Esophagus muscularis mucosa (tissue), 4 donors: ENCODE measurements at places on chromosomes 13 and 19. TPM values are rescaled to one million over a fixed set of nuclear protein-coding genes. Genes with fewer than 3 reads are reported as not detected.

The ZNF723 gene
- not detected for total RNA-seq

The STOML3 gene
- not detected for total RNA-seq

The EXOC3L2 gene
- 0.42 TPM for total RNA-seq

The SKA3 gene
- total RNA-seq: not detected

The NOVA2 gene
- total RNA-seq: 4.6 TPM

The SYNGR4 gene
- not detected for total RNA-seq

The METTL21C gene
- total RNA-seq: not detected

The ZIC2 gene
- not detected for total RNA-seq

The CD33 gene
- 6.4 TPM for total RNA-seq

The MEIOSIN gene
- total RNA-seq: not detected

DNA sequence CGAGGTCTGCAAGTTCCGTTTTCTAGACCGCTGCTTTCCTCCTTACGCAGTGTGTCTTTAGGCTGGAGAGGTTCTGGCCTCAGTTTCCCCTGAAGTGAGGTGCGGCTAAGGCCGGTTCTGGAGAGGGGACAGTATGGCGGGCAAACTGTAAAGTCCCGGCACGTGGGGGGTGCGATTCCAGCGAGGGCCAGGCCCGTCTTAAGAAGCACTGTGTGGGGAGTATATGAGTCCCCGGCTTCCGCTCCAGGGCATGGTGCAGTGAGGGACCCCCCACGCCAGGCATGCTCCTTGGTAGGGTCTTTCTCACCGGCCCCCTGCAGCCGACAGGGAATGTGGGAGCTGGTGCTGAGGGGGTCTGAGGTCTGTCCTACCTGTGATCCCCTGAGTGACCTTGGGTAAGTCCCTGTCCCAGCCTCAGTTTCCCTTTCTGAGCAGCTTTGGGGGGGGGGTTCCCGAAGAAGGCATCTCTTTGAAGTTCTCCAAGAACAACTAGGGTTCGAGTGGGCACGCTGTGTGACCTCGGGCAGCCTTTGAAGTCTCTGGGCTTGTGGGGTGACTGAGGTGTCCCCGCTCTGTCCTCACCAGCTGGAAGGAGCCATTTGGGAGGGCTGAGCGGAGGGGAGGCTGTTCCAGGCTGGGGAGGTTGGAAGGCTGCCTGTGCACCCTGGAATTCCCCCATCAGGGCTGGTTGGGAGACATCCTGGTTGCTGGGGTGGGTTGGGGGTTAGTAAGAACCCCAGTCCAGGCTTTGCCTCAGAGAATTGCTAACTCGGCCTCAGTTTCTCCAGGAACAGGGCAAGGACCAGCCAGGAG, 1.5 kb downstream of the NFIC start:
- no peaks in the 10 kb centered on the region for H3K27me3 ChIP-seq
- no peak for DNase-seq

DNA sequence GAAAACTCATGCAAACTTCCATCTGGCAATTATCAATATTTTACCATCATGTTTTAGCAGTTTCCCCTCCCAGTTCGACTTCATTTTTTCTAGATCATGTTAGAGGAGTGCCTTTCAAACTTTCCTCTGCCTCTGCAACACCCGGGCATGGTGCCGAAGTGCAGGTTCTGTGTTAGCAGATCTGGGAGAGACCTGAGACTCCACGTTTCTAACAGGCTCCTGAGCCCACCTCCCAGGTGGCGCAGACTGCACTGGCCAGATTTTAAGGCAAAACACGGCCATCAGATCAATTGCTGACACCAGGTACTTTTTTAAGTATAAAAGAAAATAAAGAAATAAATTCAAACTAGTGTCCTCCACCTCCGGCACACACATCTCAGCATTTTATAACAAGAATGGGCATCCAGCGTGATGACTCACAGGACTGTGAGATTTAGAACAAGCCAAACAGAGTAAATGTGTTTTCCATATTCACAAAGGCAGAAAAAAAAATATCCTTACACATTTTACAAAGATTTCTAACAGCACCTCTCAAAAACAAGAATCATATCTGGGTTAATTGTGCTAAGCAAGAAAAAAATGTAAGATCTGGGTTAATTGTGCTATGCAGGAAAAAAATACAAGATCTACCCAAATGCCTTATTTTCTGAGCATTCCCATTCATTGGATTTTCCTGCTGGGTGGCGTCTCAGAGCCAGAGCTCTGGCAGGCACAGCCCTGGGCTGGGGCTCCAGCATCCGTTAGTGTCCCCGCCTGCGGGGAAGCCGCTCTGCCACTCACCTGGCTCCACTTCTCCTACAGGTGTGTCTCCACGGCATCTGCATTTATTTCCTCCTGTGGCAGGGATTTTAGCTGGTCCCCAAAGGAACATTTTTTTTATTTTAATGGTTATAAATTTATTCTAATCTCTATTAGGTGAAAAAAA, 127.9 kb upstream of the SOX1 start:
- H3K36me3 ChIP-seq: no peaks in the 10 kb centered on the region
- no peak for DNase-seq
- peaks cover 32% of the 10 kb centered on the region for H3K4me1 ChIP-seq
- H3K27ac ChIP-seq: no peak overlapping the region
- H3K27me3 ChIP-seq: no peaks in the 10 kb centered on the region

- H3K27me3 ChIP-seq: no peaks in the 10 kb centered on the region
- no peak overlapping the region for H3K4me3 ChIP-seq
- DNase-seq: no peak
- no peaks in the 10 kb centered on the region for H3K36me3 ChIP-seq
These were observed 739.4 kb upstream of the GPC6 start for GRCh38 chr13:92487238-92487637.

- peak overlapping the region; percentile 82 for H3K4me3 ChIP-seq
- peak overlapping the region; percentile 87 for H3K27ac ChIP-seq
- no peaks in the 10 kb centered on the region for H3K27me3 ChIP-seq
- peaks cover 25% of the 10 kb centered on the region for H3K4me1 ChIP-seq
- no peak for DNase-seq
These were observed 772 bp downstream of the PARP4 start for GRCh38 chr13:24511816-24512196.

GRCh38 chr13:36683701-36684100, 9.9 kb downstream of the SERTM1 start:
- no peaks in the 10 kb centered on the region for H3K27me3 ChIP-seq
- H3K36me3 ChIP-seq: no peaks in the 10 kb centered on the region
- DNase-seq: no peak
- no peak overlapping the region for H3K27ac ChIP-seq
- H3K4me1 ChIP-seq: no peaks in the 10 kb centered on the region

DNA sequence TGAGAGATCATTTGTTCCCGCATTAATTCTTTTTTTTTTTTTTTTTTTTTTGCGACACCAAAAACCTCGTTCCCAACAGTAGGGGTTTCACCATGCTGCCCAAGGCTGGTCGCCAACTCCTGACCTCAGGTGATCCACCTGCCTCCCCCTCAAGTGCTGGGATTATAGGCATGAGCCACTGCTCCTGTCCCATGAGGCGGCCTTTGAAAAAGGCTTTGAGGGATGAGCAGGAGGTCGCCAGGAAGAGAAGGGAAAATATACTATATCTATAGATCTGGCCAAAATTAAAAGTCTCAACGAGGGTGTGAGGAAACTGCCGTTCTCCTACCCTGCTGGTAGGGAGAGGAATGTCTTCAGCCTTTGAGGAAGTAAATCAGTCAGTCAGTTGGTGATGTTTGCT, 26.2 kb downstream of the ZNF473 start:
- no peak for DNase-seq
- H3K36me3 ChIP-seq: peaks cover 13% of the 10 kb centered on the region
- H3K27me3 ChIP-seq: no peaks in the 10 kb centered on the region
- no peak overlapping the region for H3K4me3 ChIP-seq
- no peak overlapping the region for H3K27ac ChIP-seq
- H3K4me1 ChIP-seq: peaks cover 17% of the 10 kb centered on the region

DNA sequence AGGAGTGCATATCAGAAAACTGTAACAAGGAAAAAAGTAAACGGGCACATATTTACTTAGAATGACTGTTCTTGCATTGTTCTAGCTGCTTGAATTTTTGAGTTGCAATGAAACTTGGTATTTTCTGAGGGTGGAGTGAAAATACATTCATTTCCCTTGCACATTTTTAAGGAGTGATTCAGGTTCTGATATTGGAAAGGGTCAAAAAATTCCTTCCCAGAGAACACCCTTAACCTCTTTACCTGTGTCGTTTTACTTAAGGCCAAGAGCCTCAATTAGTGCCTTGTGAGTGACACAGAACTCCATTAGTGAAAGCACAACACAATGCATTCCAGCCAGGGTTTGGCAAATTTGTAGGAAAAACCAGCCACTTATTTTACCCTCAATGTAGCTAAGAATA, 2.3 kb downstream of the ITGBL1 start:
- peaks cover 19% of the 10 kb centered on the region for H3K4me1 ChIP-seq
- H3K4me3 ChIP-seq: no peak overlapping the region

DNA sequence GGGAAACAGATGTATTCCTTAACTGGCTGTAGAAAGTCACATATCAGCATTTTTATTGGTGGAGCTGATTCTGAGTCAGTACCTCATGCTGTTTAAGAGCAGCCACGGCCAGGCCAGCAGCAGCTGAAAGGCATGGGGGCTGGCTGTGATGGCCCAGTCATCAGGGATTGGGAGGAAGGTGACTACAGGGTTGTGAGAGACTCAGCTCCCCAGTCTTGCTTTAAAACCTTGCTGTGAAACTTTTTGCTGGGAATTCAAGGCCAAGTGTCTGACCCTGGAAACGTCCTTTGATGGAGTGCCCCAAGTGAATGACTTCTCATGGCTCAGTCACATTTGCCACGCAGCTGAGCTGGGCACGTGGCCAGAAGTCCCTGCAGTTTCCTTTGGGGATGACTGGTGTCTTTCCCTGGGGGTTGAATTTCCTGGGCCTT, 39.1 kb upstream of the RNF113B start:
- H3K4me3 ChIP-seq: no peak overlapping the region
- H3K4me1 ChIP-seq: peaks cover 19% of the 10 kb centered on the region
- DNase-seq: no peak
- no peak overlapping the region for H3K27ac ChIP-seq

GRCh38 chr19:44072543-44073401, 813 bp downstream of the ZNF284 start:
- H3K27me3 ChIP-seq: no peaks in the 10 kb centered on the region
- H3K4me1 ChIP-seq: peaks cover 13% of the 10 kb centered on the region
- peaks cover 8% of the 10 kb centered on the region for H3K36me3 ChIP-seq

DNA sequence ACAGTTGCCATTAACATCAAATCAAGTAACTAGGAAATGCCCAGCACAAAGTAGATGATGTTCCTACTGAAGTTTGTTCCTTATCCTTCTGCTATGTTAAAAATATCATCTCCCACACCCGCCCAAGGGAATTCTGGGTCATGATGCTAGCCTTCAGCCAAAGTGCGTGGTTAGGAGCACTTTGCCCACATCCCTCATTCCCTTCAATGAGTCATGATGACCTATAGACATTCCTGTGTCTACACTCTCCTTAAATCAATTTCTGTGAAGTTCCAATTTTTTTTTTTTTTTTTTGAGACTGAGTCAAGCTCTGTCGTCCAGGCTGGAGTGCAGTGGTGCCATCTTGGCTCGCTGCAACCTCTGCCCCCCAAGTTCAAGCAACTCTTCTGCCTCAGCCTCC, 17.0 kb downstream of the RXFP2 start:
- H3K27ac ChIP-seq: no peak overlapping the region
- H3K4me1 ChIP-seq: no peaks in the 10 kb centered on the region
- H3K36me3 ChIP-seq: no peaks in the 10 kb centered on the region
- no peak overlapping the region for H3K4me3 ChIP-seq
- no peak for DNase-seq
- no peaks in the 10 kb centered on the region for H3K27me3 ChIP-seq

- no peak overlapping the region for H3K4me3 ChIP-seq
- H3K36me3 ChIP-seq: no peaks in the 10 kb centered on the region
- no peak overlapping the region for H3K27ac ChIP-seq
- no peak for DNase-seq
These were observed 235.9 kb downstream of the TSHZ3 start for GRCh38 chr19:31113293-31113692.

- no peaks in the 10 kb centered on the region for H3K27me3 ChIP-seq
- H3K4me1 ChIP-seq: peaks cover 77% of the 10 kb centered on the region
- peak overlapping the region; percentile 81 for H3K27ac ChIP-seq
- no peak for DNase-seq
- H3K36me3 ChIP-seq: peaks cover 8% of the 10 kb centered on the region
These were observed 3.9 kb downstream of the SBNO2 start for GRCh38 chr19:1169921-1170885.

DNA sequence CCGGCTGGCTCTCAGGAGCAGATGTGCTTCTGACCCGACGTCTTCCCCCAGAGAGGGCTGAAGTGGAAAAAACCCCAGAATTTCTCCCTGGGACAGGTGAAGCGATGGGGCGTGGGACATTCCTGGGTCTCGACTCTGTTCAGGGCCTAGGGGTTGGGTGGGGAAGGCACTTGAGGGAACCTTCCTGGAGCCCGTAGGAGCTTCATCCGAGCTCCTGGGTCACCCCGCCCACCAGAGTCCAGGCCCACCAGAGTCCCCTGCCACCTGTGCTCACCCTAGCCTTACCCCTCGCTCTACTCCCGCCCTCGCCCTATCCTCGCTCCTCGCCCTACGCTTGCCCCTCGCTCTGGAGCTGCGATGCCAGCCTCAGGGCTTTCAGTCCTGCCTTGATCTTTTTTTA, 23.2 kb downstream of the EPN1 start:
- no peaks in the 10 kb centered on the region for H3K4me1 ChIP-seq
- H3K36me3 ChIP-seq: peaks cover 57% of the 10 kb centered on the region
- no peak for DNase-seq
- H3K4me3 ChIP-seq: no peak overlapping the region

GRCh38 chr13:111964411-111965035, 102.4 kb upstream of the SOX1 start:
- no peak overlapping the region for H3K27ac ChIP-seq
- no peak overlapping the region for H3K4me3 ChIP-seq
- no peaks in the 10 kb centered on the region for H3K4me1 ChIP-seq
- DNase-seq: no peak
- H3K36me3 ChIP-seq: no peaks in the 10 kb centered on the region

- no peaks in the 10 kb centered on the region for H3K4me1 ChIP-seq
- H3K4me3 ChIP-seq: no peak overlapping the region
- no peak overlapping the region for H3K27ac ChIP-seq
- H3K27me3 ChIP-seq: no peaks in the 10 kb centered on the region
- DNase-seq: no peak
These were observed 34.2 kb downstream of the GPR42 start for GRCh38 chr19:35404879-35405622.

DNA sequence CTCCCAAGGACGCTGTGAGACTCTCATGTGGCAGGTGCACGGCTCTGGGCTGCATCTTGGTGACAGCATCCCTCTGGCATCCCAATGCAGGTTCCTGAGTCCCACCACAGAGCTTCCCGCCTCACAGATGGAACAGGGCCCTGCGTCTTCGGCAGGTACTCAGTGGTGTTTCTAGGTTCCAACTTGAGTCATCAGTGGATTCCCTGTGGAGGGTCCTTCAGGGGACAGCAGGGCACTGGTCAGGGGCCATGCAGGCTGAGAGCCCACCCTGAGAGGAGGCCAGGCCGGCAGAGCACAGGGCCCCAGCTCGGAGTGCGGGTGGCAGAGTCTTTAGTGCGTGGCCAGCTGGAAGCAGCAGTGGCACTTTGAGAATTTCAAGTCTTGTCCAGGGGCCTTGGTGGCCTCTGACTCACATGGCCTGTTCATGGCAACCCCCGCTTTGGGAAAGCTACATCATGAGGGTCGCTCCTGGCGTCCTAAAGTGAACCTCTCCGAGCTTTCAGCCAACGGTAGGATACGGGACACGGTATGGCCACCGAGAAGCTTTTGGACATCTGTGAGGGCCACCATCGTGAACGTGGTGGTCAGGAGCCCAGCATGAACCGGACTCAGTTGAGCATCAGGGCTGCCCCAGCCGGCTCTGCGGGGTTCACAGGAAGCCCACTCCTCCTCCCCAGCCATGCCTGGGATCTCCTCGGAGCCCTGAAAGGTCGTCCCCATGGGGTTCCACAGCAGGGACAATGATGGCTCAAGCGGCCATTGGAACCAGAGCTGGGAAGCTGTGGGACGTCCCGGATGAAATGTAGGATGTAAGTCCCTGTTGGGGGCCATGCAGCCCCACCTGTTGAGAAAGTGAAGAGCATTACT, 72.0 kb upstream of the MCF2L start:
- H3K27me3 ChIP-seq: peaks cover 86% of the 10 kb centered on the region
- no peak overlapping the region for H3K4me3 ChIP-seq
- H3K27ac ChIP-seq: no peak overlapping the region
- no peaks in the 10 kb centered on the region for H3K36me3 ChIP-seq
